ENCODE measurements at places on chromosomes 3 and 15. TPM values are rescaled to one million over a fixed set of nuclear protein-coding genes. Genes with fewer than 3 reads are reported as not detected.

DNA sequence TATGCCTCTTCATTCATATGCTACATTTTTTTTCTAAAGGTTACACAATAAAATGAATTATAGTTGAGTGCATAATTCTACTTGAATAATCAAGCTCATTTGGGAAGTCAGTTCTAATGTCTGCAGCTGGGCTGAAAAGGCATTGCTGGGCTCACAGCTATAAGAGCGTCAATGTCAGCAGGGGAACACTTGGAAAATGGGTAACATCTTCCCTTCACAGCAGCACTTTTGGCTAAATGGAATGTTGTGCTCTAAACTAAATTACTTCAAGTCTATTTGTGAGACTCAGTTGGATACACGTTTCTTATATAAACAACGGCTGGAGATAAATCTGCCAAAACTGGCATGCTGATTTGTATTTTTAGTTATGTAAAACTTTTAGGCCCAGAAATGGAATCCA is 357.8 kb downstream of the TBL1XR1 start:
- DNase-seq: no peak

DNA sequence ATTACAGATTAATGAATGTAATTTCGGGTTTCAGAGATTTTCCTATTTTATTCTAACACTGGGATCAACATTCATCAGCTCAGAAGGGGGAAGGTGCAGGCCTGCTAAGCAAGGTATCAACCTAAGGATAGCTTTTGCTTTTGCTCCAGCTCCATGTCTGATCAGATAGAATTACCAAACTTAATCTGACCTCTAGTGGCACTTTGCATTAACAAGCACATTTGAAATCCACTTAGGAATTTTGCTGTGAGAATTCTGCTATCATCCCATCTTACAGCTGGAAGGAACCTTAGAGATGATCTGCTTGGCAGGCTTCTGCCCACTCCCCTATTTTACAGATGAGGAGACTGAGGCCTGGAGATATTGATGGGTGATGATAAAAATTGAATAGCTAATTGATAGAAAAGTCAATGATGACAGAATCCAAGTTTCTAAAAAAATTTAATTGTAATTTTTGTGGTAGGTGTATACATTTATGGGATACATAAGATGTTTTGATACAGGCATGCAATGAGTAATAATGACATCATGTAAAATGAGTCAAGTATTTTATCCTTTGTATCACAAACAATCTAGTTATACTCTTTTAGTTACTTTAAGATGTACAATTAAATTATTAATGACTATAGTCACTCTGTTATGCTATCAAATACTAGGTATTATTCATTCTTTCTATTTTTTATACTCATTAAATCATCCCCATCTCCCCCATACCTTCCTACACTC is 209.2 kb upstream of the ZPLD1 start:
- no peak for DNase-seq

DNA sequence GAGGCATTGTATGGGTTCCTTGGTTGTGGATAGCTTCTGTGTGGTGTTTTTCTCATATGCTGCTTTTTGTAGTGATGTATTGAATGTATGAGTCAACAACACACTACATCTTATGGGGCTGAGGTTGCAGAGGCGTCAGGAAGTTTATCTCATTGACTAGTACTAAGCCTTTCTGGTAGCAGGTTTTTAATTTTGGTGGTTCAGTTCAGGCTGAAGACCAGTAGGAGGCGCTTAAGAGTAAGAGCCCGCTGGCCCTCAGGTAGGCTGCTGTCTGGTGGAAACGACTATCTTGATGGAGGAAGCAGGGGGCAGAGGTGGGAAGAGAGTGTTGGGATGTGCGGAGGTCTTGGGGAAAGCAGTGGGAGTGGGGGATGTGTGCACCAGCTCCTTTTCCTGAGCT is 62.4 kb downstream of the RTP4 start:
- no peak for DNase-seq

- DNase-seq: no peak
Measured at GRCh38 chr3:99872923-99873254, 55.2 kb downstream of the CMSS1 start.

DNA sequence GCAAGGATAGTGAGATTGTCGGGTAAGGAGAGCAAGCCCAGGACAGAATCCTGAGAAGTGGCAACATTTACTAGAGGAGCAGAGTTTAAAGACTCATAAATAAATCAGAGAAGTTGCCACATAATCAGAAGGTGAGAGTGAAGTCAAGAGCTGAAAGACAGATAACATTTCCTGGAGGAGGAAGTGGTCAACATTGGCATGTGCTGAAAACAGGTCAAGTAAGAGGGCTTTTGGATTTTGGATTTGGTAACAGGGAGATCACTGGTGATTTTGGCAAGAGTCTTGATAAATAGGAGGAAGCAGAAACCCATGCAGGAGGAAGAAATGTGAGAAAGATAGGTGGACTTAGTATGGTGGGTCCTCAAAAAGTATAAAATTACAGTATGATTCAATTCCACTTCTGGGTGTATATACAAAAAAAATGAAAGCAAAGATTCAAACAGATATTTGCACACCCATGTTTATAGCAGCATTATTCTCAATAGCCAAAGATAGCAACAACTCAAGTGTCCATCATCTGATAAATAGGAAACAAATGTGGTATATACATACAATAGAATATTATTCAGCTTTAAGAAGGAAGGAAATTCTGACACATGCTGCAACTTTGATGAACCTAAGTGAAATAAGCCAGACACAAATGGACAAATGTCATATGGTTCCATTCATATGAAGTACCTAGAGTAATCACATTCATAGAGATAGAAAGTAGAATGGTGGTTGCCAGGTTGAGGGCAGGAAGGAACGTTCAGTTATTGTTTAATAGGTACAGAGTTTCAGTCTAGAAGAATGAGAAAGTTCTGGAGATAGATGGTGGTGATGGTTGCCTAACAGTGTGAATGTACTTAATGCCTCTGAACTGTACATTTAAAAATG is 27.3 kb upstream of the MBNL1 start:
- no peak for DNase-seq

DNA sequence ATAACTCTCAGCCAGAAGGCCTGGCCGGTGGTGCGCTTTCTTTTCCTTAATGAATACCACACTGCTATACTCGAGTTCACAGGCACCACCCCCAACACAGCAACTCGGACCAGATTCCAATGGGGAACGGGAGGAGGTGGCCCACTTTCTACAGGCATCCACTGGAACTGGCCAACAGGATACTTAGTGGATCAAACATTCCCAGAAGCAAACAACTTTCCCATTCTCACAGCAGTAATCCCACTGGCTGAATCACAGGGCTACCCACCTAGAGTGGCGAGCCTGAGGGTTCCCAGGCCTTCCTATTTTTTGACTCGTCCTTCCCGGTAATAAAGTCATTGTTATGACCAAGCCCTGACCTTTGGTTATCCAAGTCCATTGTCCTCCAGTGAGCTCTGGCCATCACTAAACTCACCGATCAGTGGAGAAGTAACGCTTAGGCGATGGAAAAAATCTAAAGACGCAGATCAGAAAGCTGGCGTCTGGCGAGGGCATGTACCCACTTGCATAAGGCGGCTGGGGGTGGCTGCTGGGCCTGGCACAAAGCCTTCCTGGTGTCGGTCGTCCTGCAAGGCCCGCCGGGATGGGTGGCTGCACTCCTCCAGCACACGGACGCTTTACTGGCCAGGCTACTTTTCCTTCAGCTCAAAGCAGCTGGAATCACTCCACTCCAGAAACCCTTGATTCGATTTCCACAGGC is 1.2 kb downstream of the EOGT start:
- DNase-seq: no peak

GRCh38 chr3:13494463-13495350 is 14.6 kb downstream of the HDAC11 start:
- no peak for DNase-seq

CHP1 gene
- total RNA-seq: 123 TPM

CRABP1 gene
- not detected for total RNA-seq

NLGN1 gene
- total RNA-seq: 8.0 TPM

Data from Right ventricle myocardium inferior (tissue), 1 donor.